HS-5 (cell line): ENCODE measurements at places on chromosomes 2 and 18.

DNA sequence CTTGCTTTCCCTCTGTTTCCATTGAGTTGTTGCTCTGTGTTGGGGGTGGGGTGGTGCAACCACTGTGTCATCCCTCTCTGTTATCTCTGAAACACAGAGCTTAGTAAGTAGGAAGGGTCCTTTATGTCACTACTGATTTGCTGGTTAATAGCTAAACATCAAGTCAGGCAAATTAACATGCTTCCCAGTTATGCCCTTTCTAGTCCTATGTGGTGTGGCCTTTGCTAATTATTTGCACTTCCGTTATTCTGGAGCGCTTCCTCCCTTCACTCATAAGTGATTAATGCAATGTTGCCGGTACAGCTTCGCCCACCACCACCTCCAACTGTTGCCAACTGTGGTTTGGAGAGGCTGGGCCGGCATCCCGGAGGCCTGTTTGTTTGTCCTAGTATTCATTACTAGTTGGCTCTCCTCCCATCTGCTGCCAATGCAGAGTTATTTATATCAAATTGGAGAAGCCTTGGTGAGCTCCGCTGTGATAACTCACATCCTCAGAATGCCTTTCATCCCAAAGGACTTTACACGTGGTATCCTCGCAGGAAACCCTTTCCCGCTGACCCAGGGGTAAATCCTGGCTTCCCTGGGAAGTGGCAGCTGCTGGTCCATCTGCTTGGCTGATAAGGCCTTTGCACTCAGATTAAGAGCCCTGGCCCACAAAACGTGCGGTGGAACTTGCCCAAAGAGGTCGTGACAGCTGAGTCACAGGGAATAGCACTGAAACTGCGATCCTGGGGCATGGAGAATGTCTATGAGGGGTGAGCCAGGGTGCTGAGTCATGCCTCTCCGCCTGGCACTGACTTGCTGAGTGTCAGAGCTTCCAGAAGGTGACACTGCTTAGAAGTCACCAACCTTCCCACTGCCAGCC, 72.0 kb upstream of the ZCCHC2 start:
- peak; percentile 90 for DNase-seq

DNA sequence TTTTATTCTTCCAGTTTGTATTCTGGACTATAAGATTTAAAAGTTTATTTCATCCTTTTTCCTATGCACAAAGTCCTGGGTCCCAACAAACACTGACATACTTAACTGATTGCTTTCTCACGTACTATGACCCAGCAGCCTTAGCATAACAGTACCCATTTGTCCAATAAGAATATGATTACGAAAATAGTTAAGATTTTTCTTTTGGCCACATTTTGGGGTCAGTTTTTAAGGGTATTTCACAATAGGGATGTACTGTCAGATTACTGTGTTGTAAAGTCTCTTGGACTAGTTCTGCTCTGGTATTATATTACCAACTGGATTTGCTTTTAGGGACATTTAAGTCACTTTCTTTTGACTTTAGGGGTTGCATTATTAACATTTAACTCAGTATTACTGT, 46.1 kb downstream of the TTC39C start:
- DNase-seq: no peak

- peak; percentile 79 for DNase-seq
Observed at GRCh38 chr2:144083211-144083610, 436.7 kb downstream of the ZEB2 start.

DNA sequence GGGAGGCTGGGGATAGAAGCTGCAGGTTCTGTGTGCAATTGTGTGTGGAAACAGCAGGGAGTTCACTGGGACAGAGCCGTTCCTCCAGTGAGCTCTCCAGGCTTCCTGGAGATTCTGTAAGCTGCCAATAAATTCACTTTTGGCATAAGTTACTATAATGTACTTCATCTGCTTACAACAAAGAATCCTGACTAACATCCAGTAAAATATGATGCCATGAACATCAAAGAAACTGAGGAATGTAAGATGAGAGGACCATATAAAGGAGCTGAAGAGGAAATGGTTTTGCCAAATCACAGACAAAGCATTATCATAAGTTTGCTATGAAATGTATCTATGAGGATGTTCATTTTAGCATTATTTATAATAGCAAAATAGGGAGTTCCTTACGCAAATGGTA, 175.3 kb downstream of the KCNE4 start:
- no peak for DNase-seq

- DNase-seq: no peak
Observed at GRCh38 chr2:194166818-194167217, 1490.2 kb upstream of the SLC39A10 start.

GRCh38 chr2:66122516-66122915, 312.4 kb upstream of the MEIS1 start:
- DNase-seq: no peak

DNA sequence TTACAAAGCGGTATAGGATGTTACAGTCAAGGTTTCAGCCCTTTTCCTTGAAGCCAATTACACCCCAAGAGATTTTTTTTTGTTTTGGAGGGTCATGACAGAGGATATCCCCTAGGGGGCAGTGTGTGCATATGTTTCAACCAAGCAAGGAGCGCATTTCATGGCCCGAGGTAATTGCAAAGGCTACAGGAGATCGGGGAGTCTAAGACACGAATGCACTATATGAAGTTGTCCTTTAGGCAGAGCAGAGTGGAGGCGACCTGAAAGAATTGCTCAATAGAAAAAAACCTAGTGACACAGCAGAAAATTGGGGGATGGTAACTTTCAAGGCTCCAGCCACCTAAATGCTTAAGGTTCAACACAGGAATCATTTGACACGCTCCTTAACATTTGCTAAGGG, 219.8 kb upstream of the PARD3B start:
- DNase-seq: peak; percentile 71

DNA sequence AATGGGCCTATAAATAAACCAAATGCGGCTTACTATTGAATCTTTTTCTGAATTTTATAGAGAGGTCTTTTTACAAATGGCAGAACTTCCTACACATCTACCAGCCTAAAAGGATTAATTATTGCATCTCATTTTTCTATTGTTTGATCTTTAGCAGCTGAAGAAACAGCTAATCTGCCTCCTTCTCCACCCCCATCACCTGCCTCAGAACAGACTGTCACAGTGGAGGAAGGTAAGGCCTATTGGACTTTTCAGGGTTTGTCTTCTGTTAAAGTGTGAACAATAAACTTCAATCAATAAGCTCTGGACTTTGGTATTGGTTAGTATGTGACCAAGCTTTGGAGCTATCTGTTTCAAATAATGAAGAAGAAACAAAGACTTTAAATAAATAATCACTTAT, 91.0 kb upstream of the UNC80 start:
- DNase-seq: no peak

DNA sequence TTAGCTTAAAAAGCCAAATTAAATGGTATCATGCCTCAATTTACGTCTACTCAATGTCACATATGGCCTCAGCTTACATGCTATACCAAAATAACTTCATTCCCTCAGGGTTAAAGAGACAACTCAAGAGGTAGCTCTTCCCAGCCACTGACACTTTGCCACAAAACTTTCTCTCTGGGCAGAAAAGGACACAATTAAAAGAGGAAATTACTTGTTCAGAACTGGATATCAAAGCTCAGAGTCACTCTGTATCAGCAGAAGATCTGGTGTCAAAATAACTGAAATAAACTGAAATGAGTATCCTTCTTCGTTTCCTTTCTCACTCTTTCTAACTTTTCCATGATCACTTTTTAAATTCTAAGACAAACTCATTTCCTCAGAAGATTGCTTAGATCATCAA, 108.7 kb downstream of the ZNF521 start:
- no peak for DNase-seq

GRCh38 chr2:24972315-24972961, 683 bp upstream of the DNAJC27 start:
- DNase-seq: peak; percentile 13

- peak; percentile 48 for DNase-seq
Observed at GRCh38 chr2:176653479-176654443, 384.5 kb downstream of the MTX2 start.

- DNase-seq: no peak
Observed at GRCh38 chr2:215354771-215355695, 43.2 kb downstream of the ATIC start.

DNA sequence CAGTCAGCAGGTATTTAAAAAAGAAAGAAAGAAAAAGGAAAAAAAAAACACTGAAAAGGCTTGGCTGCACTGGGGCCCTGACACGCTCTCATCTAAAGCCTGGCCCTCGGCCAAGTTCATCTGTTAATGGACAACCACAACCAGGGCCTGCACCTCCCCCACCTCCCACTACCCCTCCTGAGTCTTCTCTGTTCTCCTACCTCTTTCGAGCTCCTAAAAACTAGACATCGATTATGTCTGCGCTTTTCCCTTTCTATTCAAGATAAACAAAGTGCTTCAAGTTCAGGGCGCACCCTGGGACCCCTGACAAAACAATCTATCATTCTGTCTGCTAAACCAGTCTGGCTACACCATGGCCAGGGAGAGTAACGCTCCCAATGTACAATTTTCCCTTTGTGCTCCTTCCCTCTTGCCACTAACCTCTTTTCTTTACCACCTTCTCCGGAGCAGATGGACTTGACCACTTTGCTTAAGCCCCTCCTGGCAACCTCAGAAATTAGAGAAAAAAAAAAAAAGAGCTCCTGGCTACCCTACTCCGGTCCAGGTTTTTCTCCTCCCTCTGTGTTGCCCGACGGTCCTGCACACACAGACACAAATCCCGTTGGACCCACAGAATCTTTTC, 22.7 kb downstream of the BCL11A start:
- no peak for DNase-seq

DNA sequence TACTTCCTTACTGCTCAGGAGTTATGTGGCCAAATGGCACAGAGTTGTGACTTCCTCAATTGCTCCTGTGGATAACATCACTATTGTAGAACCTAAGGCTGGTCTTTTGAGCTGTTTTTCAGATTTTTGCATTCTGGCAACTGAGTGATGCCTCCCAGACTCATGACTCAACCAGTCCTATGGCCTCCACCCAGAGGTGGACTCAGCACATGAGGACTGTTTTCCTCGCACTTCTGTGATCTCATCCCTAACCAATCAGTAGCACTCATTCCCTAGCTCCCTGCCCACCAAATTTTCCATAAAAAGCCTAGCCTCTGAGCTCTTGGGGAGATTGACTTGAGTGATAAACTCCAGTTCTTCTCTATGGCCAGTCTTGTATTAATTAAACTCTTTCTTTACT, 407.9 kb upstream of the TNP1 start:
- DNase-seq: no peak

GRCh38 chr2:42841344-42841743, 49.0 kb upstream of the HAAO start:
- no peak for DNase-seq

GRCh38 chr2:16763493-16763899, 97.9 kb upstream of the CYRIA start:
- no peak for DNase-seq

DNA sequence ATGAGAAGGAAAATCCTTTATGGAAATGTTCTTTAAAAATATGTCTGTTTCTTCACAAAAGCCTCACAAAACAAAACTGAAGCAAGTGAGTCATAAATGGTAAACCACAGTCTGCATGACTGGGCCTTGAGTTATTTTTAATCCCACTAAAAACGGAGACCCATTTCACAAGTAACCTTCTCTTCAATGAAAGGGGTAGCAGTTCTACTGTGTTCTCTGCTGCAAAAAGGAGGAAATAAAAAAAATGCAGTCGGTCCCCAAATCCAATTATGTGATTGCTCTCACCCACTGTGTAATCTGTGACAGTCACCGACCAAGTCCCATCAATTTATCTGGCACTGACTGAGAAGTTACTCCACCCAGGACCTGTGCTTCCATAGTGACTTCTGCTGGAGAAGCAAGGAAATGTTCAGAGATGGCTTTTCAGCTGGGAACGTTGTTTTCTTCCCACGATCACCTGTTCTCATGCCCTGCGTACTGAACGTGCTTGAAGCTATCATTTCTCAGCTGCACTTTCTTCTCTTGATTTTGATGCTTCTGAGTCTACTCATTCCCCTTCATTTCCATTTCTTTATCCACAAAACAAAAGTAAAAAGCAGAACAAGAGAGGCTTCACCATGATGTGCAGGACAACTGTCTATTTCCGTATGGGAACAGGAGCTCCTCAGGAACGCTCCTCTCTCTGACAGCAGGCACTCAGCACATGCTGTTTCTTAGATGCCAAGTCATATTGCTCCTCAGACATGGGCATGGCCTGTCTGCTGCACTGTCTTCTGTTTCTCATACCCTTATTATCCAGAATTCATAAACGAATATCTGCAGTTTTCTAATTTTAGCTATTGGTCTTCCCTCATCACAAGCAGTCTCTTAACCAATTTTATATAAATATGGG, 80.0 kb upstream of the TMEM200C start:
- peak; percentile 23 for DNase-seq

GRCh38 chr2:236061899-236062298, 106.3 kb downstream of the GBX2 start:
- no peak for DNase-seq

DNA sequence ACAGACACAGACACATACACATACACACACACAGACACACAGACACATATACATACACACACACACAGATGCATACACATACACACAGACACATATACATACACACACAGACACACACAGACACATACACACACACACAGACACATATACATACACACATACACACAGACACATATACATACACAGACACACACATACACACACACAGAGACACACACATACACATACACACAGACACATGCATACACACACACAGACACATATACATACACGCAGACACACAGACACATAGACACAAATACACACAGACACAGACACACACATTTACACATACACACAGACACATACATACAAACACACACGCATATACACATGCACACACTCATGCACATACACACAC, 81.5 kb upstream of the ARL4C start:
- DNase-seq: no peak

DNA sequence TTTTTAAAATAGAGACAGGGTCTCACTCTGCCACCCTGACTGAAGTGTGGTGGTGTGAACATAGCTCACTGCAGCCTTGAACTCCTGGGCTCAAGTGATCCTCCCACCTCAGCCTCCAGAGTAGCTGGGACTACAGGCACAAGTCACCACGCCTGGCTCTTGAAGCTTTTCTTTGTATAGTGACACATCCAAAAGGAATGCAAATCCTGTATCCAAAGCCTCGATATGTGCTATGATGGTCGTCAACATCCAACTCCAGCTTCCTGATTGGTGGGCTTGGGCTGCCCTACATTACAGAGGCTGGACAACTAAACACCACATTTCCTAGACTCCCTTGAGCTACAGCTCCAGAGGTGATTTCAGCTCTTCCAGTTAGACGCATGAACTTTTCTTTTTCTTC, 101.7 kb upstream of the PGAP1 start:
- peak; percentile 79 for DNase-seq

GRCh38 chr2:199461711-199462346, 4.1 kb upstream of the SATB2 start:
- no peak for DNase-seq

- no peak for DNase-seq
Observed at GRCh38 chr2:121409388-121409787, 121.3 kb upstream of the RNU4ATAC start.
